ENCODE measurements at places on chromosomes 16 and 17. TPM values are rescaled to one million over a fixed set of nuclear protein-coding genes. Genes with fewer than 3 reads are reported as not detected.

EFTUD2 gene
- 293 TPM for total RNA-seq

SDR42E1 gene
- 1.6 TPM for total RNA-seq

RNF151 gene
- total RNA-seq: not detected

PIRT gene
- not detected for total RNA-seq

XAF1 gene
- total RNA-seq: 13.7 TPM

GRCh38 chr17:5698959-5699358, 114.7 kb upstream of the NLRP1 start:
- no peak for DNase-seq

- DNase-seq: no peak
These were observed 810 bp upstream of the GAN start for GRCh38 chr16:81313701-81314602.

- DNase-seq: peak; percentile 13
These were observed 41.9 kb downstream of the FTO start for GRCh38 chr16:53745753-53746266.

- DNase-seq: no peak
These were observed 16.6 kb downstream of the MAP3K14 start for GRCh38 chr17:45300060-45300751.

DNA sequence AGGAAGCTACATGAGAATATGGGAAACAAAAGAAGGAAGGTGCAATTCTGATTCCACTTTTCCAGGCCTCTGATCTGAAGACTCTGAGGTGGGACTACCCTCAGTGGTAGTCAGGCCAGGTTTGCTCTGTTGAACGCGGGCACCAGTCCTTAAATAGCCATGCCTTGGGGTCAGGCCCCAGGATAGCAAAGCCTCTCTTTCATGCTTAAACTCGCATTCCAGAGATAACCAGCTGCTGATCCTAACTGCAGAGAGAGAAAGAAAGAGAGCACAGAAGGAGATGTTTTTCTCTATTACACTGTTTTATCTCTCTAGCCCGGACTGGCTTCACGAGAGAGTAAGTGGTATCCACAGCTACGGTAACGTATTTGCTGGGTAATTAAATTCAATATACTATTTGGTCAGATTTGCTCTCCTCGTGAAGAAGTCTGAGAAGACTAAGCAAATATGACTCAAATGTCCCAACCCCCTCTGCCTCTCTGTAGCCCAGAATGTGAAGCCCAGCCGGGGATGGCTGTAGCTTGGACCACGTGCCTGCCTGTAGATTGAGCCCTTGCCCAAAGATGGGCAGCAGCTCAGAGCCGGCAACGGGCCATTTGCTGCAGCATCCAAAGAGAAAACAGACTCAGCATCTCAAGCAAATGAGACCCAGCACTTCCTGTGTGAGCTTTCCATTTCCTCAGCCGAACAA, 122.2 kb downstream of the SMG6 start:
- DNase-seq: peak; percentile 63

- no peak for DNase-seq
These were observed 74.8 kb upstream of the CDC42EP4 start for GRCh38 chr17:73386561-73386960.

DNA sequence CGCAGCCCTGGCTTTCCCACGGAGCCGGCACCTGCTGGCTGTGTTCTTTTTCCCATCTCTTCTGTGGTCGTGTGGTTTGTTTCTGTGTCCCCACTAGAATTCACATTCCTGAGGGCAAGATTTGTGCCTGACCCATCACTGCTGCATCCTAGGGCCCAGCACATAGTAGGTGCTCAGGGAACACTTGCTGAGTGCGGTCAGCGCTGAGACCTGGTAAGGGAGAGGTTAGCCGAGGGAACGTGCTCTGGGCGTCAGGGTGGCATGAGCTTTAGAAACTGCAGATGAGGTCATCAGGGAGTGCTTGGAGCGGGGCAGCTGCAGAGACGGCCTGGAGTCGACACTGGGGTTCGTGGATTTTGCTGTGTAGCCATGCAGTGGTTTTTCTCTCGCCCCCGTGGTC, 5.9 kb downstream of the DEF8 start:
- no peak for DNase-seq

- no peak for DNase-seq
These were observed 70.1 kb upstream of the ARL4D start for GRCh38 chr17:43328650-43329049.

GRCh38 chr17:1164935-1165556, 14.7 kb downstream of the ABR start:
- no peak for DNase-seq

Measured in Daoy (cell line).